Tibial nerve (tissue), 4 donors: ENCODE measurements at places on chromosomes 1 and 21.
A peak's percentile ranks its signal among the peaks of the same experiment; 100 is the strongest.

- no peaks in the 10 kb centered on the region for H3K27me3 ChIP-seq
- H3K36me3 ChIP-seq: no peaks in the 10 kb centered on the region
- H3K27ac ChIP-seq: no peak overlapping the region
- no peaks in the 10 kb centered on the region for H3K4me1 ChIP-seq
- no peak for DNase-seq
Measured at GRCh38 chr21:38476385-38476784, 21.9 kb downstream of the ERG start.

- DNase-seq: no peak
- H3K36me3 ChIP-seq: no peaks in the 10 kb centered on the region
- H3K4me1 ChIP-seq: no peaks in the 10 kb centered on the region
- no peak overlapping the region for H3K4me3 ChIP-seq
Measured at GRCh38 chr1:61865646-61866220, 123.5 kb downstream of the PATJ start.

DNA sequence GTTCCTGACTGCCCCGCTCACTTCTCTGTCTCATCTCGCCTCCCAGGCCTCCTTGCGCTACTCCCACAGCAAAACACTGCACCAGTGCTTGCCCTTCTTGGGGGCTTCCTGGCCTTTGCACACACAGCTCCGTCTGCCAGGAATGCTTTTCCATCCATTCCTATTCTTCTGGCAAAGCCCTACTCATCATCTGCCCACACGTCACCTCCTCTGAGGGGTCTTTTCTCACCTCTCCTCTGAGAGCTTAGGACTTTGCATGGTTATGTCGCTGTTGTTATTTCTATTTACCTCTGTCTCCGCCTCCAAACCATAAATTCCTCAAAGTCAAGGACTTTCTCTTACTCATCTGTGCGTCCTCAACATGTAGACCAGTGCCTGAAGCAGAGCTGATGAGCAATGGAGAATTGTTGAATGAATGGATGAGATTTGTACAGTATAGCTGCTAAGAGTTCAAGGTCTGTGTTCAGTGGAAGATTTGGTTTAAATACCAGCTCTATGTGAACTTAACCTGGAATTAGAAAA is 26.4 kb upstream of the BTG2 start:
- H3K36me3 ChIP-seq: no peaks in the 10 kb centered on the region
- peak overlapping the region; percentile 15 for H3K4me3 ChIP-seq
- peaks cover 45% of the 10 kb centered on the region for H3K4me1 ChIP-seq

GRCh38 chr1:57951390-57951789 is 527.5 kb upstream of the DAB1 start:
- no peak overlapping the region for H3K4me3 ChIP-seq
- no peak overlapping the region for H3K27ac ChIP-seq
- H3K36me3 ChIP-seq: no peaks in the 10 kb centered on the region
- H3K4me1 ChIP-seq: no peaks in the 10 kb centered on the region
- no peaks in the 10 kb centered on the region for H3K27me3 ChIP-seq

DNA sequence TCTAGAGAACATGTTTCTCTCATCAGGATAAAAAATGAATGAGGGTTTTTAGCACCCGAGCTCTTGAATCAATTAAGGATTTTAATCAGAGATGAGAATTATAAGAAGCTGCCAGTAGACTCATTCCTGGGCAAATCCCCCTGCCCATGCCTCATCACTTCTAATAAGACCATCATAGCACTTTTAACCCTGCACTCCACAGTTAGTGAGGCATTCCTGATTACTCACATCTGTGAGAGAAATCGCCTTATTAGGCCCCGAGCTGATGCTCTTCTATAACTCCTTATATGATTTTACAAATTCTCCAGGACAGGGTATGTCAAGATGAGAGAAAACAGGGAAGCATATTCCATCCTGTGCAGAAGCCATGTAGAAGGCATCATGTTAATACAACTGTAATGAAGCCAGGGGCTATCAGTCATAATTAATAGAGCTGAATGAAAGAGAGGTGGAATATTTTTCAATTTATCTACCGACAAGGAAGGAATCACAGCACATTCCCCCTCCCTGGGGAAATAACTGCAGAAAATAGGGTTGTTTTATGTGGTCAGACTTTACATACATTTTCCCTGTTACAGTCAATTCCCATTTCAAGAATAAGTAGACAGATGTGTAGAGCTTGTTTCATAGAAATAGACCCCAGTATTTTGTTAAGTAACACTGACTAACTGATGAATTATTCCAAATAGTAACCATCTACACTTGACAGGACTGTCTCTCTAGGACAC is 272.7 kb downstream of the HHIPL2 start:
- DNase-seq: no peak
- H3K4me3 ChIP-seq: no peak overlapping the region
- no peak overlapping the region for H3K27ac ChIP-seq
- no peaks in the 10 kb centered on the region for H3K36me3 ChIP-seq
- H3K4me1 ChIP-seq: no peaks in the 10 kb centered on the region
- no peaks in the 10 kb centered on the region for H3K27me3 ChIP-seq

DNA sequence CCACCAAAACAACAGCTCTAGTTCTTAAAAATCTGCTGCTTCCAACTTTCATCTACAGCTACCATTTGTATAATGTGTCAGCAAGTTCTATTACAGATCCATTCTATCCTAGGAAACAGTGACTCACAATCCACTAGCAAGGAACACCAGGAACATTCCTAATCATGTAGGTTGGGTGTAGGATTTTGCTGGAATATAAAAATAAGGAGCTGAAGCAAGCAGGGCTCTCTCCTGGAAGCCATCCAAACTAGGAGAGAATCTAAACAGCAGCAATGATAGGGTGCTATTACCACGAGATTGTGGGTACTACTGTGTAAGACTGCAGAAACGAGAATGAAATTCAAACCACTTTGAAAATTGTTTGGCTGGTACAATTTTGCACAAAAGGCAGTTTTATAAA is 135.0 kb downstream of the PTPN14 start:
- no peak overlapping the region for H3K4me3 ChIP-seq
- peaks cover 1% of the 10 kb centered on the region for H3K36me3 ChIP-seq
- H3K27ac ChIP-seq: no peak overlapping the region
- H3K27me3 ChIP-seq: no peaks in the 10 kb centered on the region
- no peak for DNase-seq
- H3K4me1 ChIP-seq: peaks cover 41% of the 10 kb centered on the region
